Hindlimb muscle (tissue), 1 donor: ENCODE measurements at places on chromosomes 3 and 15. TPM values are rescaled to one million over a fixed set of nuclear protein-coding genes. Genes with fewer than 3 reads are reported as not detected.

GRCh38 chr15:58474741-58475323, 43.0 kb downstream of the LIPC start:
- no peak for DNase-seq

SNX33 gene
- polyA plus RNA-seq, result 14.2 TPM

DNA sequence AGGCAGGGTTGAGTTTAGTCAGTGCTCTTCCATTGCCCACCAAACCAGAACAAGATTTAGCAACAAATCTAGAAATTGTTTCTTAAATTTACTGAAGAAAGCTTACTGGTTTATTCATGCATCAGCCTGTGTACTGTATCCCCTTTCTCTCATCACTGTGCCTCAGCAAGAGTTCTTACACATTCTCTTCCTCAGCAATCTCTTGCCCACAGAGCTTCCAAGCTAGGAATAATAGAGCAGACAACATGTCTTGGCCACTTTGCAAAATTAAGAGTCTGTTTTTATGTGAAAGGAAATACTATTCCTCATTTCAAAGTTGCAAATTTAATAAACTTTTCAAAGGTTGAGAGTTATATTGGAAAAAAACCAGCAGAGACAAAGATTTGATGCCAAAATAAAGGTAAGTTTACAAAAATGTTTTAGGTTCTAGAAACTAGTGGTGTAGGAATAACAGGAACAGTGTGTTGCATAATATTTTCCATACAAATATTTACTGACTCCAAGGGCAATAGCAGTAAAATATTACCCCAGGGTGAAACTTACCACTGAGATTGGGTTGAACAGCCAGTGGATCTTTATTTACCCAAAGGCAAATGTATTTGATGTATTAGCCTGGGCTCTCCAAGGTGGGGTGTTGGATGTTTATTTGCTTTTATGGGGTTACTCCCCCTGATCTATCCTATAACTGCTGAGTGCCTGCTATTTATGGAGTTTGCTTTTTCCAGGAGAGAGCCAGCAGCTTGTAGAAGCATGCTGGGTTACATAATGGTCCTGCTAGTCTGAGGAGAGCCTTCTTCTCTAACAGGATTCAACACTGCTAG, 276.7 kb downstream of the ADAMTSL3 start:
- DNase-seq, result peak; percentile 45

DNA sequence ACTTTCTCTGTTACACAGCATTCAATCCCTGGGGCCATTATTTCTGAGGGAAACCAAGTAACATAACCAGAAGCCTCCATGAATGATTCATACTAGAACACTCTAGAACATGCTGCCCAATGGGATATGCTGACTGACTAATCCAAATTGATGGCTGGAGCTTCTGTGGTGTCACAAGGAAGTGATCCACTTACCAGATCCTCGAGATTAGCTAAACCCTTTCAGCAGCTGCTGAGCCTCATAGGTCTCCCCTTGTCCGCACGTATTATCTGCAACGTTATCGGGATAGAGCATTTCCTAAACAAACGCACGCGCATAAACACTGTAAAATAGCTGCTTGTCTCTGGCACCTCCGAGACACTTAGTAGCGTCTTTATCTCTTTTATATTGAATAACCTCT, 61.2 kb upstream of the PROK2 start:
- no peak for DNase-seq

FGD5 gene
- polyA plus RNA-seq, result 20.1 TPM

- no peak for DNase-seq
These were observed 14.4 kb downstream of the CHST13 start for GRCh38 chr3:126538316-126538715.

DNA sequence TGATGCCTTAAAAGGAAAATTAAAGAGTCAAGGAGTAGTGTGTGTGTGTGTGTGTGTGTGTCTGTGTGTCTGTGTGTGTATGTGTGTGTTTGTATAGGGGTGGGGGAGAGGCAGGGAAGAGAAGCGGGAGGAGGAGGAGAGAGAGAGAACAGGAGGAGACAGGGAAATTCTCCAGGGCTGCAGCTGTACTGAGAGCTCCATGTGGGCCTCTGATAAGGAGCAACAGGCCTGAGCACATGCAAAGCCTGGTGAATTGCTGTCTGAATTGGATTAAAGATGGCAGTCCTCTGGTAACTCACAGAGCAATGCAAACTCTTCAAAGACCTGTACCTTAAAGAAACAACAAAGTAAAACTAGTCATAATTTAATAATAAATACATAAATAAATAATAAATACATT, 70.6 kb downstream of the SEMA6D start:
- no peak for DNase-seq

FGF12 gene
- 2.9 TPM for polyA plus RNA-seq

SCAANT1 gene
- 1.1 TPM for polyA plus RNA-seq
